ENCODE measurements at places on chromosomes 3 and 15.

DNA sequence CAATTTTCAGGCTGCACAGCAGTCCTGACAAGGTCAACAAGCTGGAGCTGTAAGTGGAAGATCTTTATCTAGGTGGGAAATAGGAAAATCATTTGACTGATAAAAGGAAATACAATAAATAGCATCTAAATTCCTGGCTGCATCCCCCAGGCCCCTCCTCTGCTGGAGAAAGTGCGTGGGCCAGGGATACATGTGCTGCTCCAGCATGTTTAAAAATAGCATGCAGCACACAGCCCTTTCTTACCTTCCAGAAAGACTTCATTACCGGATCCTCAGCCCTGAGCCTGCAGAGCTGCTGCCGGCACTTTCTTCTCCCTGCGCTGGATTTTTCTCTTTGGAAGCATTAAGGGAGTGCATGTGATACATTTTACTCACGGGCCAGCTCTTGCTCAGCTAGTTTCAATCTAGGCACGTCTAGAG lies 77.3 kb downstream of the HMG20A start:
- DNase-seq, result no peak

- DNase-seq, result no peak
Measured at GRCh38 chr3:14685179-14685578, 10.2 kb downstream of the C3orf20 start.

DNA sequence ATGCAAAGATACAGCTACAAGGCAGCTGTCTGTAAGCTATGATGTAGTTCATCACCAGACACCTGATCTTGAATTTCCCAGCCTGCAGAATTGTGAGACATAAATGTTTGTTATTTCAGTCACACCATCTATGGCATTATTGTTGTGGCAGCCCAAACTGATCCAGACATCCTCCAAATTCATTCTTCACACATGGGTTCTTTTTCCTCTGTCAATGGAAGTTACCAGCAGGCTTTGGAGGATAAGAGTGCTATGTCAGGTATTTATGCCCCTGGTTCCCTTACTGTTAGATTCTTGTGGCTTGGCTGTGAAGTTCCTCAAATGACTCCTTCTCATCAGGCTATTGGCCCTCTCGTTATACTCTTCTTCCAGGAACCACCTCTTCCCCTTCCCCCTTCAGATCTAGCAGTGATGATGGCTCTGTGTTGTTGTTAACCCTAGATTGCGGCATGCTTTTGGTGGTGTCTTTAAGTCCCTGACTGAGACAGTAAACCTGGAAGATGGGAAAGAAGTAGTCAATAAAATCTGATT lies 91.0 kb upstream of the CHMP2B start:
- no peak for DNase-seq

GRCh38 chr15:46646490-46646889 lies 1011.7 kb downstream of the SQOR start:
- DNase-seq, result no peak

DNA sequence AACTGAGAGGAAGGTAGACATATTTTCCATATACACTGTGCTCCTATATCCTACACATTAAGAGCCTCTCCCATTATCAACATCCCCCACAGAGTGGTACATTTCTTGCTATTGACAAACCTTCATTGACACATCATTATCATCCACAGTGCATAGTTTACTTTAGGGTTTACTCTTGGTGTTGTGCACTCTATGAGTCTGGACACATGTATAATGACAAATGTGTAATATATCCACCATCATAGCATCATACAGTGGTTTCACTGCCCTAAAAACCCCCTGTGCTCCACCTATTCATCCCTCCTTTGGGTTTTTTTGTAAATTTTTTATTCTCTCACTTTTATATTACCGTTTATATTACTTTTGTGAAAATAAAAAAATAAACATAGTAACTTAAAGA lies 22.2 kb upstream of the CLDN18 start:
- no peak for DNase-seq

DNA sequence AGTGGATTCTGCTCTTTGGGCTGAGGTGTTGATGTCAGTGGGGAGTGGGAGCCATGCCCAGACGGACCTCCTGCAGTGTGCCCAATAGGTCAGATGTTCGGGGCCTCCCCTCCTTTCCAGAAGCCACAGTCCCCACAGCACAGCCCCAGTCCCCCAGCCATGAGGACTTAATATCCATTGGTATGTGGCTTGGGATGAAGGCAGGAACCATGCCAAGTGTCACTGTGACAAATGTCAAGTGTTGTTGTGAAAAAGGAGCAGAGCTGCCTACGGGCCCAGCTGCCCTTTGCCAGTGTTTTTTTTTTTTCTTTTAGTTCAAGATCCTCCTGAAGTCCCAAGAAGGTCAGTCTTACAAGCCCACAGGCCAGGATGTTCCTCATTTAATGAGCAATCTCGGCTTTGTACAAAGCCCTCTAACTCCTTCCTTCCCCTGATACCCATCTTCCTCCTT lies 12.2 kb downstream of the SEMA3G start:
- no peak for DNase-seq

DNA sequence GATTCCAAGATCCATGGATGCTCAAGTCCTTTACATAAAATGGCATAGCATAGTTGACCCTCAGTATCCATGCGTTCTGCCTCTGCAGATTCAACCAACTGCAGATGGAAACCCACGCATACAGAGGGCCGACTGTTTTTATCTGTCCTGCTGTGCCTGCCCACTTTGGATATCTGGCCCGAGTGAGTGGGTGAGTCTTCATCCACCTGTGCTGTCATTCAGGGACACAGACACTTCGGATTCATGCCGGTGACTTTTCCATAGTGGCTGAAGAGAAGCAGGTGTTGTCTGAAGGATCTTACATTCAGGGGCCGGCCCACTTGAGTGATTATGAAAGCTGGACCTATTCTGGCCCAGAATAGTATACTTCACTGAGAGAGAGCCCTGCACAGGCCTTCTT lies 85.1 kb downstream of the RYR3 start:
- DNase-seq, result no peak

- no peak for DNase-seq
Measured at GRCh38 chr15:75841626-75842025, 1.6 kb upstream of the UBE2Q2 start.

GRCh38 chr3:73378207-73378606 lies 246.5 kb downstream of the PDZRN3 start:
- DNase-seq, result no peak

DNA sequence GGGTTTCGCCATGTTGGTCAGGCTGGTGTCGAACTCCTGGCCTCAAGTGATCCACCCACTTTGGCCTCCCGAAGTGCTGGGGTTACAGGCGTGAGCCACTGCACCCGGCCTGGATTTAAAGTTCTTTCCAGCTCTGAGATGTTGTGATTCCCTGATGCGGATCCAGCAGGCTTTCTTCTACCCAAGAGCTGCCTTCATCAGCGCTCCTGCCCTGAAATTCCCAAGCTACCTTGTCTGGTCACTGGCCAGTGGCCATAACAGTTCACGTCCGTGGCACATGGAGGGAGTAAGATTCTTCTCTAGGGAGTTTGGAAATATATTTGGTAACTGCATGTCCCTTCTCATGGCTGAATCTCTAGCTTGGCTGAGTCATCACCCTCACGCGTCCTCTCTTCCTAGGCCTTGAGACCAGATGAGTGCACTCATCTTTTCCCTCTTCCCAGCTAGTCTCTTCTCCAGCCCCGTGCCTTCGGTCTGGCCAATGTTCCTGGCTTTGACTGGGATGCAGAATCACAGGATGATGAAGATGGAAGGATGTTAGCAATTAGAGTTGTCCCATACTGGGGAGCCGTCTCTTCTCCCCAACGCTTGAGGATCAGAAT lies 29.8 kb upstream of the APOD start:
- DNase-seq, result peak; percentile 81

DNA sequence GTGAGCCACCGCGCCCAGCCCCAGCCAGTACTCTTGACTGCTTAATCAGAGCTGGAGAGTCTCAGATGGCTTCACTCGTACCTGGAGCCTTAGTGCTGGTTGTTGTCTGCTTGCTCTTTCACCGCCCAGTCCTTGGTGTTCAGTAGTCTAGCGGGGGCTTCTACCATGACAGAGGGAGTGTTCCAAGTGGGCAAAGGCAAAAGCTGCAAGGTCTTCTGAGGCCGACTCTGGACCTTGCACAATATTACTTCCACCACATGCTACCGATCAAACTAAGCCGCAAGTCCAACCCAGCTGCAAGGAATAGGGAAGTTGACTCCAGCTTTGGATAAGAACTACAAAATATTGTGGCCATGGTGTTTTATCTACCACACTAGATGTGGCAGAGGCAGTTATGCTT lies 6.6 kb downstream of the PARL start:
- DNase-seq, result no peak

GRCh38 chr15:79066391-79067071 lies 24.0 kb downstream of the RASGRF1 start:
- no peak for DNase-seq

DNA sequence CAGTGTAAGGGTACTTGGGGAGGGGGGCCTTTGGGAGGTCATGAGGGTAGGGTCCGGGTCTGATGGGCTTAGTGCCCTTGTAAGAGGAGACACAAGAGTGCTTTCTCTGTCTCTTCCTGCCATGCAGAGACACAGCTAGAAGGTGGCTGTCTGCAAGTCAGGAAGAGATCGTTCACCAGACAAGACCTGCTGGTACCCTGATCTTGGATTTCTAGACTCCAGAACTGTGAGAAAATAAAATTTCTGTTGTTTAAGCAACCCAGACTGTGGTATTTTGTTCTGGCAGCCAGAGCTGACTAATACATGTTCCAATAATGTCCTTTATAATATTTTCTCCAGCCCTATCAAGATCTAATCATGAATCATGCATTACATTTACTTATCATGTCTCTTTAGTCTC lies 130.0 kb upstream of the VEPH1 start:
- DNase-seq, result no peak

DNA sequence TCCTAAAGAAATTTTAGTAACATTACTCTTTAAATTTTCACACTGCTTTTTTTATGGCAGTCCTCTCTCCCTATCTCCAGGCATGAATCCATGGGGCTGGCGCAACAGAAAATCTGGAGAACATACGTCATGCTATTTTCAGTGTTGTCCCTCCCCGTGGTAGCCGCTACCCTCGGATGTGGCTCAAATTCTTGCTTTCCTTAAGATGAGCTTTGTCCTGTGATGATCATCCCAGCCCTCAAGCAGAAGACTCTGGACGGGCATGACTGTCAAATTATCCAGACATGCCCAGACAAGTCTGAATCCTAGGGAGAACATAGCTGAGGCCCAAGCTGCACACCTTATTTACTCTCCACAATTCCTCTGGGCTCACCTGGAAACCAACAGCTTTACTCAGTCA lies 49.1 kb downstream of the FMN1 start:
- no peak for DNase-seq

DNA sequence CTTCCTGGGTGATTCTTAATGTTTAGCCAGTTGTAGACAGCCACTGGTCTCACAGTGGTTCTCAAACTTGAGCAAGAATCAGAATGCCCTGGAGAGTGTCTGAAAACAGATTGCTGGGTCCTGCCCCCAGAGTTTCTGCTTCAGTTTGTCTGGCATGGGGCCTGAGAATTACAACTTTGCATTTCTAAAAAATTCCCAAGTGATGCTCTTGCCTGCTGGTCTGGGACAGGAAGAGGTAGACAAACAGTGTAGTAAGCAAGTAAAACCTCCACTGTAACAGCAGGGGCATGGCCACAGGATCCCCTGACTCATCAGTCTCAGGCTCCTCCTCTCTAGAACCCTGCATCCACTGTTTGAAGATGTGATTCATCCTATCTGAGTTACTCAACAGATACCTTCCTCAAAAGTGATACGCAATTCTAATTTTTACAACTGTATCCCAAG lies 36.5 kb downstream of the DZIP1L start:
- DNase-seq, result peak; percentile 96

DNA sequence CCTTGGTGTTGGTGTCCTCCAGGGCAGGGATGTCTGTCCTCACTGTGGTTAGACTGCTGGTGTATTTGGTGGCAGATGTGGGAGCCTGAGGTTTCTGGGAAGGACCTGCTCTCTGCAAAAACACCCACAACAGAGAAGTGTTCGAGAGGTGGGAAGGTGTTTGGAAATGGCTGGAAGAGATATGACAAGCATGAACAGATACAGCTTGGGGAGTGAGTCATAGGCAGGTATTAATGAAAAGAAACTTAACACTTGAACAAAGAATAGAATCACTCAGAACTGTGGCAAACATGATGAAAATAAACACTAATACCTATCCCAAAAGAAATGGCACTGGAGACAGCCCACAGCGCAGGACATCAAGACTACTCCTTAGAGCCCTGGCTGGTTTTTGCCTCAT lies 192.4 kb upstream of the RORA start:
- no peak for DNase-seq

DNA sequence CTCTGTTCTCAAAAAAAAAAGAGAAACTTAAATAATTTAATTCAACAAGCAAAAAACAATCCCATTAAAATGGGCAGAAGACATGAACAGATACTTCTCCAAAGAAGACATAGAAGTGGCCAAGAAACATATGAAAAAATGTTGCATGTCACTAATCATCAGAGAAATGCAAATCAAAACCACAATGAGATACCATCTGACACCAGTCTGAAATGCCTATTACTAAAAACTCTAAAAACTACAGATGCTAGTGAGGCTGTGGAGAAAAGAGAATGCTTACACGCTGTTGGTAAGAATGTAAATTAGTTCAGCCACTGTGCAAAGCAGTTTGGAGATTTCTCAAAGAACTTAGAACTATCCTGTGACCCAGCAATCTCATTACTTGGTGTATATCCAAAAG lies 382.9 kb downstream of the OTOL1 start:
- DNase-seq, result no peak

GRCh38 chr15:62691008-62691407 lies 351.5 kb upstream of the TPM1 start:
- no peak for DNase-seq

GRCh38 chr15:72491768-72492167 lies 17.6 kb downstream of the ARIH1 start:
- DNase-seq, result peak; percentile 88

- no peak for DNase-seq
Measured at GRCh38 chr3:127981097-127981496, 66.1 kb downstream of the KBTBD12 start.

GRCh38 chr15:91917686-91918360 lies 64.3 kb downstream of the SLCO3A1 start:
- no peak for DNase-seq

DNA sequence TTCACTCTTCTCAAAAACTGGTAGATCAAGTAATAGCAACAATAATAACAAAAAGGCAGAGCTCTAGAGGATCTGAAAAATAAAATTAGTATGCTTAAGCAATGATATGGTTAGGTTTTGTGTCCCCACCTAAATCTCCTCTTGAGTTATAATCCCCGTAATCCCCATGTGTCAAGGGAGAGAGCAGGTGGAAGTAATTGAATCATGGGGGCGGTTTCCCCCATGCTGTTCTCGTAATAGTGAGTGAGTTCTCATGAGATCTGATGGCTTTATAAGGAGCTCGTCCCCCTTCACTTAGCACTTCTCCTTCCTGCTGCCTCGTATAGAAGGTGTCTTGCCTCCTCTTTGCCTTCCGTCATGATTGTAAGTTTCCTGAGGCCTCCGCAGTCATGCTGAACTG lies 60.2 kb upstream of the ABHD2 start:
- DNase-seq, result no peak

- no peak for DNase-seq
Measured at GRCh38 chr3:53259427-53260259, 3.8 kb upstream of the TKT start.

DNA sequence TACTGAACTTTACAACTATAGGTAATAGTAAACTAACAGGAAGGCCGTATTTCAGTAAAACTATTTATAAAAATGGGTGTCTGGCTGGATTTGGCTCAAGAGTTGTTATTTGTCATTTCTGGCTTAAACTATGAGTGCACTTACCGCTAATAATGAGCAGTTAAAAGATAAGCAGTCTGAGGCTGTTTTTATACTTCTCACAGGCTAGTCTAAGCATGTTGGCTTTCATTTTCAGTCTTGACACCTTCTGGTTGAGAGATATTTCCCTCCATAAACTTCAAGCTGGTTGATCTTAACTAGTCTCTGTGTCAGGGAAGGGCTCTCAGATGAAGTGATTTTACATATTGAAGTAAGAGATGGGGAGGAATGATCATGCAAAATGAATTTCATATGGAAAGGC lies 96.1 kb downstream of the RSRC1 start:
- no peak for DNase-seq

Data from ELR (cell line).